CD8-positive, alpha-beta T cell (primary cell): ENCODE measurements at places on chromosomes 3 and 15. TPM values are rescaled to one million over a fixed set of nuclear protein-coding genes. Genes with fewer than 3 reads are reported as not detected.

The SPINK8 gene
- not detected for total RNA-seq

The AP3S2 gene
- total RNA-seq, result 16.0 TPM

The SNTN gene
- not detected for total RNA-seq

DNA sequence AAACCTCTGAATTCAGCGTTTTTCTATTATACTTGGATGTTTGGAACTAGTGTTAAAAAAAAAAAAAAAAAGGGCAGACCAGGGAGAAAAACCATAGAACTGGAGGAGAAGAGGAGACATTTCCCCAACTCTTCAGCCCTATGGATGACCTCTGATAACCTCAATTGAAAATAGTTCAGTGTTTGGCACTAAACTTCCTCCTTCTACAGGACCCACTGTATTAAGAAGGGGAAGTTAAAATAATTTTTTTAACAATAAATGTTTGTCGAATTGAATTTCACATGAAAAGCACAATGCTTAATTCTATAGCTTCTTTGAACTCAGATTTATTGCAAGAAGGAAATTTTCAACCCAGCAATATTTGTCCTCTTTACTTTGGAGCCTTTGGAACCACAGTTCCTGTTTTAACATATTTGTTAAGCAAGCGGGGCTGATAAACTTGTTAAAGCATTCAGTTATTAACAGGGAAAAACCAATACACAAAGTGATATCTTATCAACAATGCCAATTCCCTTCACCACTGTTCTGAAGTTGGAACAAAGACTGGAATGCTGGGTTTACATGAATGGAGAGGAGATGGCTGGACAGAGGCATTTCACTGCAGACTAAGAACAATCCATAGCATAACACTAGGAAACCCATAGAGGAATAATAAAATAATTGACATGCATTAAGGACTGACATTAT is 3.1 kb upstream of the A4GNT start:
- no peak for DNase-seq

DNA sequence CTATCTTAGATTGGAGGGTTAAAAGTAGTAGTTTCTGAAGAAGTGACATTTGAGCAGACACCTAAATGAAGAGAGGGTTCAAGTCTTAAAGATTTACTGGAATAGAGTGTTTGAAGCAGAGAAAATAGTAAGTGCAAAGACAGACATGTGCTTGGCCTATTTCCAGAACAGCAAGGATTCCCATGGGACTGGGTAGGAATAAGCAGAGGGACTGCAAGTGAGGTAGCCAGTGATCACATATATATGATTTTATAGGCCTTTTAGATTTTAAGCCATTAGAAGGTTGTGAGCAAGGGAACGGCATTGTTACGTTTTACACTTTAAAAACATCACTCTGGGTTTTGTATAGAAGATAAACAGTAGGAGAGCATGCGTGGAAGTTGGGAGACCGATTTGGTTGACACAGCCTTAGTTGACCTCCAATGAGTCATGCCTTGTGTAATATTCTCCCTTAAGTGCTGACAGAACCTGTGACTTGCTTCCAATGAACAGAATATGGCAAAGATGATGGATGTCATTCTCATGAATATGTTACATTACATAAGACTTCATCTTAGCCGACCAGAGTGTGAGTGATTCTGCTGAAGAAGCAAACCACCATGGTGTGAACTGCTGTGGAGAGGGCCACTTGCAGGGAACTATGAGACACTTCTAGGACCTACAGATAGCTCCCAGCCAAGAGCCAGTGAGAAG is 37.1 kb upstream of the SLC4A7 start:
- no peak for DNase-seq

DNA sequence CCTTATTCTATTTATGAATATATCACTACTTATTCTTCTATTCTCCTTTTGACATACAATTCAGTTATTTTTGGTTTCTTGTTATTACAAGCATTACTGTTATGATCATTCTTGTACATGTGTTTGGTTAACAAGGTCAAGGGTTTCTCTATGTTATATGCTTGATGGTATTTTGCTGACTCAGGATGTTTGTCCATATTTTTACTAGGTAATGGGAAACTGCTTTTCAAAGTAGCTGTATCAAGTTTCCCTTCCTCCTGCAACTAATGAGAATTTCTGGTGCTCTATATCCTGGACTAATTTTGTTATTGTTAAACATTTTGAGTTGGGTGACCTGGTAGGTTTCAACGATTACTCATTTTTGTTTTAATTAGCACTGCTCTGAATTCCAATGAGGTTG is 841.0 kb downstream of the OTOL1 start:
- no peak for DNase-seq

DNA sequence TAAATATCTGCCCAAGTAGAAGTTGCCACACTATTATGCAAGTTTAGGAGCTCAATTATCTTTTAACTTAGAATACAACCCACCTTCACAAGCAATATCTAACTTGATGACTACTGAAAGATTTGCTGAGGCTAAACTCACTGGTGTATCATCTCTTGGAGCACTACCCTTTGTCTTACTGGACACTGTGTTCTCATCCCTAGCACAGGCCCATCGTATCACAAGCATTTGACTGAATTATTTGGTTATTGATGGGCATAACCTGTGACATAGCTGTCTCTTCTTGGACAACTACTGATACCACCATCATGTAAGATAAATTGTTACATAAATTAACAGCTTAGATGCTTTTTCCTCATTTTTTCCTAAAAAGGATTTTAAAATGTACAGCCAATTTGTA is 216.2 kb upstream of the THBS1 start:
- no peak for DNase-seq

GRCh38 chr3:101217472-101218245 is 102.7 kb downstream of the IMPG2 start:
- DNase-seq, result no peak

DNA sequence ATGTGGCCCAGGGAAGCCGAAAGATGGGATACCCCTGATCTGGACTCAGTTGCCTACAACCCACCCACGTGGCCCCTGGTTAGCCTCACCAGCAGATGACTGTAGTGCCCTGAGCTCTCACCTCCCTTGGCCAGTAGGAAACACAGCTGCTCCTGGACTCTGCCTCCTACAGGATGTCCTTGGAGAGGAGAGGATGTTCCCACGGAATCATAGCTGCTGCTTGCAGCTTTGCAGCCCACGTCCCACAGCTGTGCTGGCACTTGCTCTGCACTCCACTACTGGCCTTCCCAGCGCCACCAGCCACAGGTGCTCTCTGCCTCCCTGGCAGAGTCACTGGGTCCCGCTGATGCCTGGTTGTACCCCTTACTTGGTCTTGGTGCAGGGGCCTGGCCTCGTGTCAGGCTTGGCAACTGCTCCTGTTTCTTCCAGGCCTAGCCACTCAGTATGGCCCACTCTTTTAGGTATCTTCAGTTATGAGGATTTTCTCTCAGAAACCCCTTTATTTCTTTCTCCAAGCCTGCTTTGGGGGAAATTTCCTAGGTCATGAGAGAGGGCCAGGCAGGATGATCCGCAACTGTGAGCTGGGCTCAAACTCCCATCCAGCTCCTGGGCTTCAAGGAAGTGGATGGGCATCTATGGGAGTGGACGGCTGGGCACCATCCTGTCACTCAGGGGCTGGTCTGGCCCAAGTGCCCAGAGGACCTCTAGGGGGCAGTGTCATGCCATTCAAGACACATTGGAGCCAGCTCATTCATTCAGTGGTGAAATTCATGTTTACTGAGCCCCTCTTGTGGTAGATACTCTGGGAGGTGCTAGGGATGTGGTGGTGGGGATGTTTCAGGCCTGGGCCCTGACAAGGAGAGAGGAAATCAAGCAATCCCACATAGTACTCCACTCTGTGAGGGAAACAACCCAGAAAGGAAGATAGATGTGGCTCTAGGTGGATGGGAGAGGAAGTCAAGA is 16.2 kb upstream of the VILL start:
- DNase-seq, result peak; percentile 70

GRCh38 chr15:73395671-73396070 is 26.9 kb upstream of the HCN4 start:
- DNase-seq, result no peak

- no peak for DNase-seq
Observed at GRCh38 chr15:96402403-96402802, 71.9 kb downstream of the NR2F2 start.
